ENCODE measurements at places on chromosomes 3 and 15.

DNA sequence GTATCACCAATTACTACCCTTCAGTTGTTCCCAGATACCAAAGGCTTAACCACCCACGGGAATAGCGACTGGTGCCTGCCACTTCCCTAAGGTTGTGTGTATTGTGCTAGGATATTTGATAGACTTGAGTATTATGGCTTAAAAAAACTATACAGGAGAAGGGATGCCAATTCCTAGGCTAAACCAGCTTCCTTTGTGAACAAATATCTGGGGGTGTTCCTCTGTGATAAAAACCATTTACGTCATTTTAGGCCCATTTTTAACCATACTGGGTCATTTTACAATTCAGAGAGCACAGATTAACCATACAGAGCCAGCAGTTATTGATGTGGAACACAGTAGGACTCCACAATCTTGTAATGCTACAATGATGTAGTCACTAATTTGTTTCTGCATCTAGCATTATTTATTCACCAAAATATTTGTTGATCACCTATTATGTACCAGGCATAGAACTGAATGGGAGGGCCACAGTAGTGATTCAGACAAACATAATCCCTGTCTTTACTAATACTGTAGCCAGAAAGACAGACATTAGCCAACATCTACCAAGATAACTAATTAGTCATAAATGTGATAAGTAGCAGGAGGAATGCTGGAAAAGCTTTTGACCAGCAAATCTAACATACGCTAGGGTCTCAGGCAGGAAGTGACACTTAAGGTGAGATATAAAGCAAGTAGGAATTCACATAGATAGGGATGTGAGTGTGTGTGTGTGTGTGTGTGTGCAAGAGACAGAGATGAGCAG, 184.8 kb downstream of the MECOM start:
- peak; percentile 20 for DNase-seq

DNA sequence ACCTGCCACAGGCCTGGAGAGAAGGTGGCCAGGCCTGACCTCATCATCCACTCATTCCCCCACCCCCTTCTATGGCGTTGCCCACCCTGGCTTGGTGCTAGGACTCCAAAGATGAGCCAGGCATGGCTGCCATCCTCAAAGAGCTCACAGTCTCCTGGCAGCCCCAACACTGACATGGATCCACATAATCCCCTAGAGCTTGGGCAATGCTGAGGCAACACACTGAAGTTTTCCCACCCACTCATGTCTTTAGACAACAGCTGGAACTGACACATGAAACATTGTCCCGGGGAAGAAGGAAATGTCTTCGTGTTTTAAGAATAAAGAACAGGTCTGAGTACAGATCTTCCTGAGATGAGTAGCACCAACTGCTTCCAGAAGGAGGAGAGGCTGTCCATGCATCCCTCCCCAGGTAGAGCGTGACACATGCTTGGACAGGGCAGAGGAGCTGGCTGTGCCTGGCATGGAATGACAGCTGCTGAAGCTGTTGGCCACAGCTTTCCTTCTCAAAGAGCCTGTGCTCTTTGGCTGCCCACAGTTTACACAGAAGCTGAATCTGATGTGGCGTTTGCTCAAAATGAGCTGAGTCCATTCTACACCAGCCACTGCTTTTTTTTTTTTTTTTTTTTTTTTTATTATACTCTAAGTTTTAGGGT, 70.1 kb downstream of the HOMER2 start:
- no peak for DNase-seq

DNA sequence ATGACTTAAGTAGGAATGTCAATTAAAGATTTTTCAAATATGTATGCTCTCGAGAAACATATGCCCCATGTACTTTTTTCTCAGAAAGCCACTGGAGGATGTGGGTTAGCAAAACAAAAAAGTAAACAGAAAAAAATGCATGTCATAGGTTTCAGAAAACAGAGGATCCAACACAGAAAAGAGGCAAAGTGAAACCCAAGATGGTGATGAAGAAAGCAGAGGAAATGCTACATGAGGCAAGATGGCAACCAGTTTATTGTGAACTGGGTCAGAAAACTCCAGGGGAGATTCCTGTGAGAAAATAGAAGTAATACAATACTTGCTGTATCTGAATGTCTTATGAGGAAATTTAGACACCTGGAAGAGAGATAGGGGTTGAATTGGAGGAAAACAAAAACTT, 30.8 kb upstream of the EOMES start:
- DNase-seq = no peak

GRCh38 chr15:73518876-73519733, 76.1 kb downstream of the REC114 start:
- DNase-seq = no peak

DNA sequence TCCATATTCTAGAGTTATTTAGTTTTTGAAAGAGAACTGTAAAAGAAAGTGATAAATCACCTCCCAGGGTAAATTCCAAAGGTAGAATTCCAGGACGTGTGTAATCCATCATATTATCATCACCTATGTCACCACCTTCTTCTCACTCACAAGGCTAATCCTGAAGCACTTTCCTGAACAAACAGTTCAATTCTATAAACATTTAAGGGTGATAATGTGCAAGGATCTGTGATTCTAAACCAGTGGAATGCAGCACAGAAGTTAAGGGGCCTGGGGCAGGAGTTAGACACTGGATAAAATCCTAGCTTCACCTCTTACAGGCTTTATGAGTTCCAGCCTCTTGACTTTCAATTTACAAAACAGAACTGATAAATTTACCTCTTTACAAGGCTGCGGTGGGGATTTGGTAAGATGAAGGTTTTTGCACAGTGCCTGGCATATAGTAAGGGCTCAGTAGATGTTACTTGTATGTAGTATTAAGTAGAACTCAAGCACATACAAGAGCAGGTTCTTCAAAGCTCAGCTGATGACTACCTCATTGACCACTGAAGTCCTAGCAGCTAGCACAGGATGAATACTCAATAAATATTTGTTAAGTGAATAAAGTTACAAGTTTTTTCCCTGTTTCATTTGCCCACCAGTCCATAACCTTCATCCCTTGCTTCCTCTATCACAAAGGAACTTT, 47.3 kb upstream of the CCDC80 start:
- no peak for DNase-seq

DNA sequence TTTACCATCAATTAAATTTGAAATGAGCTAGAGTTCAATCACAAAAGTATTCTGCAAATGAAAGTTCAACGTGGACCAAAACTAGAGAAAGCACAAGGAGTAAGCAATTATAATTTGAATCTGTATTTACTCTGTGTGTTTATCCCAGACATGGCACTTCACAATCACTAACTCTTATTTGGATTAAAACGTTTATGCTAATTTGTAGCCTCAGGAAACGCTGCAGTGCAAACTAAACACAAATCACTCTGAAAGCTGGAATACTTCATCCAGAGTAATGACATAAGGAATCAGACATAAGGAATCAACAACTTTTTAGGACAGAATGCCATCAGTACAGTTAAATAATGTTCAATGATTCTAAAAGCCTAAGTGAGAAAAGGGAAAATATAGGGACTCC, 18.5 kb downstream of the CEP152 start:
- DNase-seq = no peak

Measured in pulmonary artery endothelial cell (primary cell).